Natural killer cell (primary cell): ENCODE measurements at places on chromosomes 2 and 18. TPM values are rescaled to one million over a fixed set of nuclear protein-coding genes. Genes with fewer than 3 reads are reported as not detected.

GRCh38 chr2:11784747-11785610, 38.5 kb downstream of the LPIN1 start:
- DNase-seq = peak; percentile 46

- no peak for DNase-seq
Observed at GRCh38 chr2:239300242-239300641, 100.6 kb downstream of the HDAC4 start.

- DNase-seq = no peak
Observed at GRCh38 chr2:2793925-2794560, 463.0 kb upstream of the MYT1L start.

DNA sequence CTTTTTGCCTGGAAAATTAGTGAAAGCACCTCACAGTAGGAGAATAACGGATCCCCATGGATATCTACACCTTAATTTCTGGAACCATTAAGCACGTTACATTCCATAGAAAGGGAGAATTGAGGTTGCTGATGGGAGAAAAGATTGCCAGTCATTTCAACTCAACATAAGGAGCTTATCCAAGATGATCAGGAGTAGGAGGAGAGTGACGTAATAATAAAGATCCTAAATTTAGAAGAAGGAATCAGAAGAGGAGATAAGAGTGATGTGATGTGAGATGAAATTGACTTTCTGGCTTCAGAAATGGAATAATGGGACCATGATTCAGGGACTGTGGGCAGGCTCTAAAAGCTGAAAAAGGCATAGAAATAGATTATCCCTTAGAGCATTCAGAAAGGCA, 1017.8 kb upstream of the CHAC2 start:
- no peak for DNase-seq

GRCh38 chr2:184498936-184499335, 99.4 kb upstream of the ZNF804A start:
- DNase-seq = no peak

DNA sequence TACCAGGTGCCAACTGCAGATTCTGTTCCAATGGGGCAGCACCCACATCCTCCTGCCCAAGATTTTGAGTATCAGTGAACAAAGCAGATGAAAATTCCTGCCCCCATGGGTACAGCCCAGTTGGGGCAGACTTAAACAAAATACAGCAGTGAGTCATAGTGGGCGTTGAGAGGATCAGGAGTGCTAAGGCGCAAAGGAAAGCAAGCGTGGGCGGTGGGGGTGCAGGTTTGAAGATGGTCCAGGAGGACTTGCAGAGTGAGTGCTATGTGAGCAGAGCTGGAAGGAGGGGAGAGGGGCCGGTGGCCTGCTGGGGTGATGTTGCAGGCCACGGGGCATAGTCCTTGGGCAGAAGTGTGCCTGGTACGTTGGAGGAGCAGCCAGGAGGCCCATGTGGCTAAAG, 24.7 kb downstream of the STEAP3 start:
- no peak for DNase-seq

GRCh38 chr2:25295621-25296020, 46.1 kb downstream of the DNMT3A start:
- DNase-seq = no peak

SGPP2 gene
- not detected for total RNA-seq
